ENCODE measurements at places on chromosomes 11 and 22.

DNA sequence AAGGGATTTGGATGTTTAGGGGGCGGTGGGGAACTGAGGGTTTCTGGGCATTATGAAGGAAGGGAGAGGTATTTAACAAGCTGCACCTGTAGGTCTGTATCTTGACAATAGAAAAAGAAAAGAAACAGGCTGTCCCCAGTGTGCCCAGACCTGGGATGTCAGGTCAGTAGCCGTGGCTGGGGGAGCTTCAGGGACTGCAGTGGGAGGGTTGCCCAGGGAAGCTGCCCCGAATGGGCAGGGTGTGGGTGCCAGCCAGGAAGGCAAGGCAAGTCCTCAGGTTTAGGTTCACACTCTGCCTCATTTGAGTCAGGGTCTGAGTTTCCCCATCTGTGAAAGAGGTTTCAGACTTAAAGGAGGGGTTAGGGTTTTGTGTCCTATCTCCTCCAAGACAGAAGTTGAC, 1.5 kb downstream of the INPP5J start:
- no peak for DNase-seq

DNA sequence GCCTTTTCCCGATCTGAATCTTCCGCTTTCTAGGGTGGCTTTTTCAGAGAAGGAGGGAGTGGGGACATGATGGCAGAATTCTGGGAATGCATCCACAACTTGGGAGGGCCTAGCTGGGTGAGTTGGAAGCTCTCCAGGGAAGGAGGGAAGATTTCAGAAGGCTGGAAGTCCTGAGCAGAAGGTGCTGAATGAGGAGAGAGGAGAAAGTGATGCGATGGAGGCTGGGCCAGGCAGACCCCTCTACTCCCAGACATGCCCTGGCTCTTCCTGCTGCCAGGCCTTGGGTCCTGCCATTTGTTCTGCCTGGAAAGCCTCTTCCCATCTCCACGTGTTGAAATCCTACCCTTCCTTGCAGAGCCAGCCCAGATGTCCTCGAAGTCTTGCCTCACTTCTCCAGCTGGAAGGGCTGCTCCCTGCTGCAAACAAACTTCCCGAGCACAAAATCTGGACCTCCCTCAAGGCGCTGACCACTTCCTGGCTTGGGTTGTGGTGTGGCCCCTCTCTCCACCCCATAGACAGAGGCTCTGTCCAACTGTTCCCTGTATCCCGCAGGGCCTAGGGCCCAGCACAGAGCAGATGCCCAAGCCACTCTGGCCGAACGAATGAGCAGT, 16.8 kb downstream of the LRRC32 start:
- no peak for DNase-seq

- no peak for DNase-seq
These were observed 988 bp downstream of the TNRC6B start for GRCh38 chr22:40178417-40179409.

GRCh38 chr11:121372671-121373429, 79.3 kb upstream of the SORL1 start:
- DNase-seq, result no peak

DNA sequence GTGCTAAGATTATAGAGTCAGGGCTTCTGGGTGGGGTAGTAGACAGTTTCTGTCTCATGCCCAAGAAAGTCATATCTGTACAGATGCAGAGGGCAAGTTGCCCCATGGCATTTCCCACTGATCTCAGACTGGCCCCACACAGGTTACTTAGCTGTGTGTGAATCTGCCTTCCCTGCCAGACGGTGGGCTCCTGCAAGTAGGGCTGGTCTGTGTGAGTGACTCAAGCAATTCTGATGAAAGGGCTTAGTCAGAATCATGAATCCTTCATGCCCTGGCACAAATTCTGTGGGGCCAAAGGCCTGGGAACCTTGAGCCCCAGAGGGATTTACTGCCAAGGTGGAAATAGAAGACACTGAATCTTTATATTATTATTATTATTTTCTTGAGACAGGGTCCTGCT, 30.4 kb downstream of the USH1C start:
- DNase-seq, result no peak

- DNase-seq, result no peak
These were observed 14.5 kb upstream of the MB start for GRCh38 chr22:35631597-35631996.

DNA sequence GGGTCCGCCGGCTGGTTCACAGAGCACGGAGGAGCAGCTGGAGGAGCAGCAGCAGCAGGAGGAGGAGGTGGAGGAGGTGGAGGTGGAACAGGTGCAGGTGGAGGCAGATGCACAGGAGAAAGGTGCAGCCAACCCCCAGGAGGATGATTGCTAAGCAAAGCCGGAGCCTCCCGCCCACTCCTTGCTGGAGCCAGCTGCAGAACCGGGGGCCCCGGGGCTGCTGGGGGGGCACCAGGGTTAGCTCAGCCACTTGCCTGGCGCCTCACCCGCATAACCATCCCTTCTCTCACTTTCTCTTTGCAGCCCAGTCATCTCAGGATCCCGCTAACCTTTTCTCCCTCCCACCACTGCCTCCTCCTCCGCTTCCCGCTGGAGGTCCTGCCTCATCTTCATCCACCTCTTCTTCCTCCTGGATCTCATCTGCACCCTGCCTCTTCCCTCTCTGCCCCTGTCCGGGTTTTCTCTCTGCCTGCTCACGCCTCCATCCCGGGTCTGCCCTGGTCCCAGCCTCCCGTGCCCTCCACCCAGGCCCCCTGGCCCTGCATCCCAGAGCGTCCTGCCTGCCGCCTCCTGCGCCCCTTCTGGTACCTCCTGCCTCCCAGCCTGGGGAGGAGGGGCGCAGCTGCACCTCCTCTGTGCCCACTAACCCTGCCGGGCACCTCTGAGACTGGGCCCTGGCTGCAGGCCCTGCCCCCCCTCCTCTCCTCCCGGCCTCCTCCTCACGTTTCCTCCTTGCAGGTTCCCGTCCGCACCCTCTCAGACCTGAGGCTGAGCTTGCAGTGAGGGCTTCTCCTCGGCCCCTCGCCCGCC, 9.5 kb downstream of the KCTD17 start:
- no peak for DNase-seq

GRCh38 chr22:30348809-30349208, 7.9 kb downstream of the SF3A1 start:
- no peak for DNase-seq

DNA sequence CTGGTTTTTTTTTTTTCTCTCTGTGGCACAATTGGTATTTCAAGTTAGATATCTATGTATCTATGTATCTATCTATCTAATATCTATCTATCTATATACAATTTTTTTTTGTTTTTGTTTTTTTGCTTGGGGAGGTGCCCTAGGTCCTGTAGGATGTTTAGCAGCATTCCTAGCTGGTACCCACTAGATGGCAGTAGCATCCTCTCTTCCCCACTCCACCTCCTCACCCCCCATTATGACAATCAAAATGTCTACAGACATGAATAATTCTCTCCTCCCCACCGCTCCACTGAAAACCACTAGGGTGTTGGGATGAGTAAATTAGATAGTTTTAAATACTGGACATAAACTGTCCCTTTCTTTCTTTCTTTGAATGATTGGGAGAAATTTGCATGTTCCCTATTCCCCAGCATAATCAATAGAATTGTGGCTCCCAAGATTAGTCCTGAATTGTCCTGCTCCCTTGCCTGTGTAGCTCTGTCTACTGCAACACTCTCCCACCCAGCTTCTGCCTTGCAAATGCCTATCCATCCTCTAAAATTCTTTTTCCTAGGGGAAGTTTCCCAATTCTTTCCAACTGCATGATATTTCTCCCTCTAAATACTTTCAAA, 1152.4 kb downstream of the LRRC4C start:
- no peak for DNase-seq

- no peak for DNase-seq
These were observed 978.7 kb downstream of the DLG2 start for GRCh38 chr11:84648471-84648870.

GRCh38 chr11:73099512-73100266, 42.4 kb downstream of the FCHSD2 start:
- DNase-seq, result no peak

DNA sequence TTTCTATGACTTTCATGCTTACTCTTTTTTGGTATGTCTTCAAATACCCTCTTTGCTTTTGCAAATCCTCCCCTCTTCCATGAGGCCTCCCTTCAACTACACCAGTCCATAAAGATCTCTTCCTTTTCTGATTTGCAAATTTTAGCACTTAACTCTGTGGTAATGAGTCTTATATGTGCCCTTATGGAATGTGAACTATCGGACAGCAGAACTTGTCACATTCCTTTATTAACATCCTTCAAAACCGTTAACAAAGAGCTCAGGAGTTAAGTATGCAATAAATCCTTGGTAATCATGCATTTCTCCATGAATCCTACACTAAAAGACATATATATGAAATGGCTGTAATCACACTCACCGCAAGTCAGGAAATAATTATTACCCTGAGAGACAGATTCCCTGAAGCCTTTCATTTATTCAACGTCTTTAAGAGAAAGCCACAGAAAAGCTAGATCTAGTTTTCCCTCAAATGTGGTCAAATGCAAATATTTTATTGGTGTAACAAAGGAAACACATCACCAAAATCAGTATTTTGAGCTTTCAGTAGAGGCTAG, 7.4 kb downstream of the CLNS1A start:
- peak; percentile 64 for DNase-seq

- no peak for DNase-seq
These were observed 365.3 kb downstream of the CTTN start for GRCh38 chr11:70763606-70764005.

GRCh38 chr11:7648264-7648663, 25.0 kb downstream of the CYB5R2 start:
- no peak for DNase-seq

GRCh38 chr22:45880091-45880715, 96.8 kb downstream of the WNT7B start:
- no peak for DNase-seq

- DNase-seq, result no peak
These were observed 25.7 kb downstream of the GLB1L2 start for GRCh38 chr11:134357545-134357839.

DNA sequence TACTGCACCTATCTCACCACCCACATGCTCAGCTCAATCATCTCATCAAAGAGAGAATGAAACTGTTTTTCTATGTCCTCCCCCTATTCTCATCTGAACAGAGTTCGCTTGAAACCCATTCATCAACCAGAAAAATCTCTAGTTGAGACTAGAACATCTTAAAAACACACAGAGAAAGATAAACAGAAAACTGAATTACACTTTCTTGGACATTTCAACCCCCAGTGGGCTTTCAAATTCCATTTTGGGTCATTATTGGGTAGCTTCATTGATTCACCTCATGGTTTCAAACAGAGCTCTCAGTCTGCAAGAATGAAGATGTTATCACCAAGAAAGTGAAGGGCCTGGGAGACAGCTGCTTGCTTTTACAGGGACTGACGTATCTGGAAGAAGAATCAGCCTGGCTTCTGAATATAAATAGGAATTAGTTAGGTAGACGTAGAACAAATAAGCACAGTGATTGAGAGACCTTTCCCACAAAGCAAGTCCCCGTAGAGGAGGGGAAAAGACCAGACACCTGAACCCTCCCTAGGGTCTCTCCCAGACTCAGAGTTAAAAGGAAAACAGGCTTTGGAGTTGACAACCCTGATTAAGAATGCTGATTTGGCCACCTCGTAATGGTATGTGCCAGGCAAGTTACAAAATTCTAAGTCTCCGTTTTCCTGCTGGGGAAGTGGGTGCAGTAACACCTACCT, 155.7 kb downstream of the BBOX1 start:
- no peak for DNase-seq

DNA sequence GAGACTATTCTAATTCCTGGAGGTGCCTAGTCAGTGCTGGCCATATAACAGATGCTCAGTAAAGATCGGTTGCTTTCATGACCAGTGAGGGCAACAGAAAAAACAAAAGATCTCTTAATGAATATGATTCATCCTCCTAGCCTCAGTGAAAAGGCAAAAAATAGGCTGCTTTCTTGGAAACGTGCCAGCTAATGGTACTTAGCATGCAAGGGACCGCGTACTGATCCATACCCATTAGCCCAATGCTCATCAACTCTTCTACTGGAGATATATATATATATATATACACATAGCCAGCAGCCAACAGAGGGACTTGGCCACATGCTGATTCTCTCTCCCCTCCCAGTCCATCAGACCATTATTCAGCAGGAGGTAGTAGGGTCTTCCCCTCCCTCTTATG, 320.4 kb downstream of the KIRREL3 start:
- no peak for DNase-seq

DNA sequence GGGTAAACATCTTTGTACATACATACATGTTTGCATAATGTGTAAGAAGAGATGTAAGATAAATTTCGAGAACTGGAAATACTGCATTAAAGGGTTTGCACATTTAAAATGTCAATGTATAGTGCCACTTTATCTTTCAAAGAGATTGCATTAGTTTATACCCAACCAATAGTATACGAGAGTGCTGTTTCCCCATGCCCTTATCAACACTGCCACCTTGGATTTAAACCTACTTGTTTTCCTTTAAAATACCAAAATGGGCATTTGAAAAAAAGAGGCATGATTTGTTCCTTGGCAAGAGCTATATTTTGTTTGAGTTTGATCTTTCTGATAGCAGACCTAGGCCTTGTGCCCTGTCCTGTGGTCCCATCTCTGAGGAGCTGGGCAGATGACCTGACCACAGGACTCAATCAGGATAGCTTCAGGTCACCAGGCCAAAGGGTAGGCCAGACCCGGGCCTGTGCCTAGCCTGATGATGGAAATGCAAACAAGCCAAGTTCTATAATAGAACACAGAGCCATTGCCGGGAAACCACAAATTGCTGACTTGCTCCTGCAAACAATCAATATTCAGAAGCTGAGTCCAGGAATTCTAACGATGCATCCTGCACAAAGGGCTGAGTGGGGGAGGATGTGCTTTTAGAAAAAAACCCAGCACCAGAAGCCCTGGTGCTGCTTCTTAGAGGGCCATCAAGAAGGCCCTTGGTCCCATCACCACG, 16.9 kb upstream of the ALG8 start:
- DNase-seq, result no peak

DNA sequence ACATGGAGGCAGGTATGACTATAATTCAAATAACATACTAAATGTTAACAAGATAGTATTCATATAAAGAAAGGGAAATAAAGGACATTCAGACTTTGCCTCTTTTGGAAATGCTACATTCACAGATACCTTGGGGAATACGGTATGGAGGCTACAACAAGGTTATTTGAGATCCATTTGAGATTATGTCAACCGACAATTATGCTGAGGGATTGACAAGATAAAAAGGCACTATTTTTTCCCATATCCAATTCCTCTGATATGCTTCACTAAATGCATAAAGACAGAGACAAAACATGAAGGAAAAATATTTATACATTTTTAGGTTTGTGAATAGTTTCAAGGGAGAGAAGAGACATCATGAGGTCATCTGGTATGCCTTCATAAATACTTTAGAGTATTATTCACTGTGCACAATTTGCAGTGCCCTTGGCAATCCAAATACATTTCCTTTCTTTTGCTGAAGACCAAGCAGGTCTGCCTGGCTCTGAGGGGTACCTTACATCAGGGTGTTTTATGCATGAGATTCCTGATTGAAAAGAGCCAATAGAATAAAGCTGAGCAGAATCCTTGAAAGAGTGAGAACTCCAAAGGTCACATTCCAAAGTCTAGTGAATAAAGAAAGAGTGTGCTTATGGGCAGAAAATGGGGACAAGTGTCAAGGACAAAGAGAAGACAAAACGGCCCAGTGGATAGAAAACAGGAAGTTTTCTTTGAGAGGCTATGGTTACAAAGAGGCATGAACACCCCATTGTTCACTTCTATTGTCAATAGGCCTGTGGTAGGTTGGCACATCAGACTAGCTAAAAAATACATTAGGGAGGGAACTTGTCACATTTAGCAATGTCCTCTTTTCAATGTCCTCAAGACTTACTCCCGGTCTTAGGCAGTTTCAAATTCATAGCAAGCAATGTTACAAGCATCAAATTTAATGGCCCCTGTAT, 455.8 kb downstream of the LRRC4C start:
- DNase-seq, result no peak
